ENCODE measurements at places on chromosomes 11 and 22.

- no peak for DNase-seq
Measured at GRCh38 chr22:19199479-19199878, 20.9 kb upstream of the SLC25A1 start.

DNA sequence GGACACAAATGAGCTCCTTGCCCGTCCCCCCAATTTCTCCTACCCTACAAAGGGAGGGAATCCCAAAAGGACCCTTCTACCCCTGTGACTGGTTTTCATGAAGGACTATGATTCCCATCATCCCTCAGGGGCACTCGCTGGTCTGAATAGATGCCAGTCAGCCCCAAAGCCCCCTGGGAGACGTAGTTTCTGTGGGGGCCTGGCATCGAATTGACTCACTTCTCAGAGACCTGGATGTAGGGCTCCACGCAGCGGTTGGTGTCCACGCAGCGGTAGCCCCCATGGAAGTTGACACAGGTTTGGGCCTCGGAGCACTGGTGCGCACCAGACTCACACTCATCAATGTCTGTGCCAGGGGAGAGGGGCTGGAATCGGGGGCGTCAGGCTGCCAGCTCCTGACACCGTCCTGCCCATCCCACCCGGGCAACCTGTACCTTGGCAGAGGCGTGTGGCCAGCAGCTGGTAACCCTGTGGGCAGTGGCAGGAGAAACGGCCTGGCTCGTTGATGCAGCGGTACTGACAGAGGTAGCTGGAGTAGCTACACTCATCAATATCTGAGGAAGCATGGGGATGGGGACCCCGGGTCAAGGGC lies 4.4 kb downstream of the EFEMP2 start:
- no peak for DNase-seq

DNA sequence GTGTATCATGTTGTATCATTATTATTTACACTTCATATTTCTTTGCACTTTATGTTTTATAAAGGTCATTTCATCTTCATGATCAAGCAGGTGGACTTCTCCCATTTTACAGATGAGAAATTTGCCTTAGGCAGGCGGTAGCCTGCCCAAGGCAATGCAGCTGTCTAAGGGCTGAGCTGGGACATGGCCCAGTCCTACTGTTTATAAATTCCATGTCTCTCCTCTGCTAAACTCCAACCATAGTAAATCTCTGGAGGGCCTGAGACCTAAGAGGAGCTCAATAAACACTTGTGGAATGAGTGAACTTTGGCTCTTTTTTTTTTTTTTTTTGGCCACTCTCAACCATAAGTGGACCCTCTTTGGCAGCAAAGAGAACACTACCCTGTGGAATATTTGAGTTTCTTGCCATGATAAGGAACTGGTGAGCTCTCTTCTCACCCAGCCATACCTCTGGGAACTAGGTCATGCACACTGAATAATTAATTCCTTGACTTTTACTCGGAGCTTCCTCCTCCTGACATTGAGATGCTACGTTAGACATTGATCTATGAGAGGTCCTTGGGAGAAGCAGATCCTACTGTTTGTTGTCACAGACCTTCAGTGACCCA lies 29.9 kb downstream of the MICAL2 start:
- no peak for DNase-seq

DNA sequence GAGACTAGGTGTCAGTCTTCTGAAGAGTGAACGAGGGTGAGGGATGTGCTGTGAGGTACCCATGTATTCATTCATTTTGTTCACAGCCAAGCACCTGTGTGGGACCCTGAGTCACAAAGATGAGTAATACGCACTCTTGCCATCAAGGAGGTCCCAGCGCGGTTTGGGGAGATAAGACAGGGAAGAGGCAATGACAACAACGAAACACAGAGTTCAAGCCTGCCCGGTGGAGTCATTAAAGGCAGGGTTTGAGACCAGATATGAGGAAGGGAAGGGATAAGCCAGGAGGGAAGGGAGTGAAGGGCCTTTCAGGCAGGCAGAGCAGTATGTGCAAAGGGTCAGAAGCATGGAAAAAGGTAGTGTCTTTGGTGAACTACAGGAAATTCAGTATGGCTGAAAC lies 4.6 kb downstream of the DCHS1 start:
- no peak for DNase-seq

DNA sequence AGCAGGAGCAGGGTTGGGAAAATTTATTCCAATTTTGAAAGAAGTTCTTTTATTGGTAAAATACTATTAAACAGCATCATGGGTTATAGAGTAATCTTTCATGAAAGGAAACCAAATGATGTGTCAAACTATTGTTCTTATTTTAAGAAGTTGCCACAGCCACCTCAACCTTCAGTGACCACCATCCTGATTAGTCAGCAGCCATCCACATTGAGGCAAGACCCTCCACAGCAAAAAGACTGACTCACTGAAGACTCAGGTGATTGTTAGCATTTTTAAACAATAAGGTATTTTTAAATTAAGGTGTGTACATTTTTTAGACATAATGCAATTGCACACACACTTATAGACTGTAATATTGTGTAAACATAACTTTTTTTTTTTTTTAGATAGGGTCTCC lies 3.7 kb upstream of the HEPHL1 start:
- no peak for DNase-seq

DNA sequence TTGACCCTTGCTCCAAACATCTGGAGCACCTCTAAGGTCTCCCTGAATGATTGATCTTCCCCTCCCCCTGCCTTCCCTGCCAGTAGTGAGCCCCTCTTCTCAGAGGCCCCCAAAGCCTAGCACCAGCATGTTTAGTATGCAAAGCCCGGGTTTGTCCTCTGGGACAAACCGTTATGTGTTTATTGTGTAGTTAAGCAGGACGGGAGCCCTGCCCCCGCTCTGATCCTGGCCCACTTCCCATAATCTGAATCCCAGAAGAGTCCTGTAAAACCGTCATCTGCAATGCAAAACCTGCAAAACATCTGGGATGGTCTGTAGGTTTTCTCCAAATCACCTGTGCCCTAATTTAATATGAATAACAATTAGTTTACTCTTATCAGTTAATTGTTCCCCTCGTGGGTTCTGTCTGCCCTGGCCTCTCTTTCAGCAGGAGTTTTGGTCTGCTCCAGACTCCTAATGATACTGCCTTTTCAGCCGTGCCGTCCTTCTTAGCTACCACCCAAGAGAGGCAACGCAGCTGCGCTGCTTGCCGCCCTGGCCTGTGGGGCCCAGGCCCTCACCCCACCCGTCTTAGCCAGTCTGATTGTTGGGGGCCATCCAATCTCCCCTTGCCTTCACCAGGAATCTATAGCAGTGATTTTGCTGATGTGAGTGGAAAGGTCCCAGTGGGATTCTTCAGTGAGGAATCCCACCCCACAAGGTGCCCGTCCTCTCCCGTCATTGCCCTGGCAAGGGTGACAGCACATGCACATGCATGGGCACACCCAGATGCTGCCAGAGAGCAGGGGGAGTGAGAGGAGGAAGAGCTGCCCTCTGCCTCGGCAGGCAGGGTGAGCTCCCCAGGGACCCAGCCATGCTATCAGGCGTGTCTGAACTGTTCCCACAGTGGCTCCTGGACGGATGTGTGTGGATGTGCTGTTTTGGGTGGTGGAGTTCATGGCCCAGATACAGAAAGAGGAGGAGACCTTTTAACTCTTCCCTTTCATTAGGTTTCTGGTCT lies 3.0 kb upstream of the B3GAT1 start:
- no peak for DNase-seq

DNA sequence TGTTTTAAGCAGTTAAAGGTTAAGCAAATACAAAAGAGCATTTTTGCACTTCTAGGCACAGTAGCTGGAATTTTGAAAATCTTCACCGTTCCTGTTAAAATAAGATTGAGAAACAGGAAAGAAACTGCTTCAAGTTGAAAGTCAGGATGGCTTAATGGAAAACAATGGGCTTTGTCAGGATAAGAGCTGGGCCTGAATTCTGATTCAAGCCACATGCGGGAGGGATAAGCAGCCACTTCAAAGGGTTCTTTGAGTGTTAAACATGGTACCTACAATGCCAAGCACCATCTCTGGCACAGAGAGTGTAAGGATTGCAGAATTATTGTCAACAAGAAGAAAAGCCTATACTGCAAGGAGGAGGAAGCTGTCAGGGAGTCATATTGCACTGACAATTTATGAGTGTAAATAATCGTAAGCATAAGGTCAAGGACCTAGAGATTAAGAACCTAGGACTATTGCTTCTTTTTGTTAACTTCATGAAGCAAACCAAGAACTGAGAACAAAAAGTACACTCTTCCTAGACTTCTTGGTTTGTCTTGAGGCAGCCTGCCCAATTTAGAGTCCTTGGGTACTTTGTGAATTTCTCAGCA lies 32.5 kb downstream of the MPPED2 start:
- DNase-seq: no peak

DNA sequence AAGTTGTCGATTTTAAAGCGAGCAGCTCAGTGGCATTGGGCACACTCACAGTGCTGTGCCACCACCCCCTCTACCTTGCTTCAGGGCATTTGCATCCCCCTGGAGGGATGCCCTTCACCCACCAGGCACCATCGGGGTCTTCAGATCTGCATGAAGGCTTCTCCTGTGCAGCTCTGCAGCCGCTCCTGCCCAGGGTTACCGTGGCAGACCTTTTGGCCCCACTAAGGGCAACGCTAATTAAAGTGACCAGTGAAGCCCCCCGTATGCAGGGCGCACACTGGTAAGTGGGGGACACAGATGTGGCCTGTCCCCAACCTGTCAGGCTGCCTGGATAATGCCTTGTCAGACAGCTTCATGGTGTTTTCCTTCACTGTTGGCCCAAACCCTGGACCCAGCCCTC lies 1117.7 kb downstream of the BRD1 start:
- DNase-seq: no peak

Data from SHP77 (cell line).